ENCODE measurements at places on chromosomes 12 and 14.

DNA sequence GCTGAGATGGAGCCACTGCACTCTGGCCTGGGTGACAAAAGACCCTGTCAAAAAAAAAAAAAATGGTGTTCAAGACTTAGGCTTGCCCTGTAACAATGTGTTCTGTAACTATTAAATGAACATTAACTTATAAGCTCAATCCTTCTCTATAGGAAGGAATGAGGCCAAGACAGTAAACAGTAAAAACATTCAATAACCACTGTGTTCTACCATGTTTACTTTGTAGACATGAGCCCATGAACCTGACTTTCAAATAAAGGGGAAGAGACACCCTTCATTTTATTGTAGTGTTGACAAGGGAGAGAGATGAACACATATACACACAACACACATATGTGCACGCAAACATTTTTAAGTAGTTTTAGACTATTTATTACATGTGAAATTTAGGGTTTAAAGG is 20.1 kb upstream of the RASSF3 start:
- DNase-seq = no peak

- DNase-seq = no peak
Observed at GRCh38 chr14:29637411-29637810, 290.2 kb downstream of the PRKD1 start.

GRCh38 chr12:10397296-10397695 is 7.5 kb upstream of the KLRK1 start:
- DNase-seq = no peak

DNA sequence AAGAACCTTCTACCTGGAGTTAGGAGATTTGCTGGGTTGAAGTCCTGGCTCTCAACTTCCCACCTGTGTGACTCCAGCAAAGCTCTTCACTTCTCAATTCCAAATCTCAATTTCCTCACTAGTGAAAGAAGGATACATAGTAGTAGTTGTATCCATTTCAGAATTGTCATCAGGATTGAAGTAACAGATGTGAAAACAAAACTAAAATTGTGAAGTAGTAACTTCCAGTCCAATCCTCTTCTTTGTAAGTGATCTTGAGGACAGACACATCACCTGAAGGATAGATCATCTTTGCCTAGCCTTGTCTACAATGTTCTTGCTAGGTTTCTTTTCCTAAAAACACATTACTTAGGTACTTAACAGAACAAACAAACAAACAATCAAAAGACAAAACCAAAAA is 1.2 kb upstream of the LRRK2 start:
- no peak for DNase-seq

- DNase-seq = no peak
Observed at GRCh38 chr14:57866199-57866705, 360 bp upstream of the SLC35F4 start.

DNA sequence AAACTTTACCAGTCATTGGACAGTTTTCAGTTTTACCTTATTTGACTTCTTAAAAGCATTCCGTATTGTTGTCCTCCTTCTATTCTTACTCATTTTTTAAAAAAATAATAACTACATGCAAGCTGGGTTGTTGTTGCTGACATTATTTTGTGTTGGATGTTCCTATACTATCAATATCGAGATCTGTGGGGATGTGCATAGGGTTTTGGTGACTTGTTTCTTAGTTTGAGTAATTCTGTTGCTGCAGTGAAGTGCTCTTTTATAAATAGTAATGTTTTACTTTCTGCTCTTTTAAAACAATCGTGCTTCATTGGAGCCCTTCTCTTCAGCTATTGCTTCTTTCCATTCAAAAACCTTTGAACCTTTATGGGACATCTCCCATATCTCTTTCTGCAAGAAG is 79.4 kb downstream of the METTL25 start:
- no peak for DNase-seq

GRCh38 chr14:49970474-49971147 is 77.7 kb downstream of the ARF6 start:
- no peak for DNase-seq

GRCh38 chr14:103204852-103205540 is 81.7 kb downstream of the TNFAIP2 start:
- DNase-seq = no peak

DNA sequence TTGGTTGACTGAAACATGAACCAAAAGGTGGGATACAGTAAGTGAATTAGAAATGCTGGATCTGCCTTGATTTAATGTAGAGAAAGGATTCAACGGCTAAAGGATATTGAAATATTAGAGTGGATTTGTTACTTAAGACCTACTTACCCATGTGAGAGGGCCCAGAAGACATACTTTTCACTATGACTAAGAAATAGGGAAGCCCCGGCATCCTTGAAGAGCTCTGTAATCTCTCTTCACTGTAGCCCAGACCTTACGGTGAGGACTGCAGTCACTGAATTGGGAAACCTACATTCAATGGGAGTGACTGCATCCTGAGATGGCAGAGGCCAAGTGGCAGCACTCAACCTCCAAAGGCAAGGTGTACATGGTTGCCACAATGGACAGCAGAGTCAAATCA is 52.5 kb downstream of the KANSL2 start:
- DNase-seq = no peak

- DNase-seq = no peak
Observed at GRCh38 chr14:54579621-54580020, 12.7 kb downstream of the SAMD4A start.

DNA sequence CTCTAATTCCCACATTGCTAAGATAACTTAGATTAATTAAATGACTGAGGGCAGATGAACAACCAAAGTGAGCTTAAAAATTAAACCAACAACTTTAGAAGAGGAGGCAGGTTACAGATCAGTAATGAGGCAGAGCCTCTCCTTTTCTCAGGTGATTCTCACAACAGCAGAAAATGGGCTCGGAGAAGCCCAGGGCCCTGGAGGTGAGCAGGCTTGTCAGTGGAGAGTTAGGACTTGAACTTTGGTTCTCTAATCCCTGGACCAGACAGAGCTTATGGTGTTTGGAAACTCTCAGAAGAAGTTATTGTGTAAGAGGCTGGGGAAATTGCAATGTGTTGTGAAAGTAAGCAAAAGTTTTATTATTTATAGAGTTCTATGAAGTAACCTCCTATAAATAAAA is 2.8 kb downstream of the TRHDE start:
- DNase-seq = no peak

GRCh38 chr12:54700301-54700700 is 52.1 kb upstream of the DCD start:
- no peak for DNase-seq

GRCh38 chr12:41407232-41407799 is 219.2 kb downstream of the PDZRN4 start:
- no peak for DNase-seq

GRCh38 chr14:75222208-75222701 is 45.8 kb upstream of the TMED10 start:
- DNase-seq = no peak

DNA sequence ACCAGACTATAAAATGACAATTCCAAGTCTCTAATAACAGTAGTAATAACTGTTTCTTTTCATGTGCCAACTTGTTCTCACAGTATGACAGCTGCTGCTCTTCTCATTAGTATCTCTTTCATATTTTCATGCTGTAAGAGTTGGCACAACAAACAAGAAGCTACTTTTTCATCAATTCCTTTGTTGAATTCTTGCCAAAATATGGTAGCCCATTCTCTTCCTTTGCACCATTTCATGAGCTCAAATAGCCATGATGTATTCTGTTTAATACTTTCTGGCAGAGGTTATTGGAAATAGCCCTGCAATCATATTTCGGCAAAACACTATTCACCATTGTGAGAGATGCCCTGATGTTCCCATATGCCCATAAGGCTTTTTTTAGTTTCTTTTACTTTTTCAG is 1100.7 kb downstream of the TRHDE start:
- no peak for DNase-seq

GRCh38 chr12:32477714-32478113 is 78.4 kb downstream of the FGD4 start:
- no peak for DNase-seq

DNA sequence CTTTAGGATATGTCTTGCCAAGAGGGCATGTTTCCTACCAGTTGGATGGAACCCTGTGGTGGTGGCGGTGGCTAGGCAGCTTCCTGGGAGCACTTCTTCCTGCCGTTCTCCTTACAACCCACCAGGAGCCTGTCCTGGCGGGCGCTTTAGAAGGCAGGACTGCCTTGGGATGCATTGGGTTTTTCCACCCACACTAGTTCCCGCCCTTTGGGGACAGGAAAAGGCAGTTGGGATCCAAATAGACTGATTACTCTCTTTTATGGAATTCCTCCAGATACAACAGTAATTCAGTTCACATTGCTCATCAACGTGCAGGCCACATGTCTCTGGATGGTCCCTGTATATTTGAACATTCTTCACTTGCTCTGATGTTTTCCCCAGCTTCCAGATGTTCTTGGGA is 305.7 kb upstream of the SSTR1 start:
- no peak for DNase-seq

DNA sequence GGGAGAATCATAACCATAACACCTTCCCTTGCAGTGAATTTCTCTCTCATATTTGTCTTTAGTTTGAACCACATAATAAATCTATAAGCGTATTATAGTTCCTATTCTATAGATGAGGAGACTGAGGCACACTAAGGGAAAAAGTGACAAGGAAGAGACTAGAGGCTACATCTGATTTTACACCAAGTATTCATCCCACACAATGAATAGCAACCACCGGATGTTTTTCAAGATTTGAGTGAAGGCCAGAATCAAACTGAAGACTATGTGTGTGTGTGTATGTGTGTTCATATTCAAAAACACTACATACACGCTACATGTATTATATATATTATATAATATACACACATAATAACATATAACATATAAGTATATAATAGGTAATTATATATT is 4.7 kb downstream of the ASB2 start:
- no peak for DNase-seq

- DNase-seq = no peak
Observed at GRCh38 chr12:13602172-13602571, 379.2 kb downstream of the GRIN2B start.

GRCh38 chr12:11040162-11040561 is 9.0 kb upstream of the TAS2R31 start:
- no peak for DNase-seq

- no peak for DNase-seq
Observed at GRCh38 chr14:76326918-76327689, 48.8 kb upstream of the ESRRB start.

DNA sequence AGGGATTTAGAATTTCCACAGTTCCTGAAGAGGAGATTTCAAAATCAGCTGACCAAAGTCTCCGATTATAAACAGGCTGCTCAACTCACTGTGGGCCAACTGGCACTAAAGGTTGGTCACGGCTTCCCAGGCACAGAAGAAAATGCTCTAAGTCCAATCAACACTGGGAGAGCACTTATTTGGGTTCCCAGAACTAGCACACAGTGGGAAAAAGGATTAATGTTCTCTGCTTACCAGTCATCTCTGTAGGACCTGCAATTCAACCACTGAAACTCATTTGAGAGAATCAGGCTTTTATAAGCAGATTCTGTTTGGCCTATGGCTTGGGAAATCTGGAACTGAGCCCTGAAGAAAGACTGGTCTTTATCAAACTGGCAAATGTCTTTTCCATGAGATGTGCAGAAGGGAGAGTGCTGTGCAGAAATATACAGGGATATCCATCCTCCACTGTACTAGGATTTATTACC is 49.4 kb downstream of the ABCC9 start:
- no peak for DNase-seq

GRCh38 chr14:97712471-97712870 is 915.3 kb downstream of the VRK1 start:
- DNase-seq = no peak

DNA sequence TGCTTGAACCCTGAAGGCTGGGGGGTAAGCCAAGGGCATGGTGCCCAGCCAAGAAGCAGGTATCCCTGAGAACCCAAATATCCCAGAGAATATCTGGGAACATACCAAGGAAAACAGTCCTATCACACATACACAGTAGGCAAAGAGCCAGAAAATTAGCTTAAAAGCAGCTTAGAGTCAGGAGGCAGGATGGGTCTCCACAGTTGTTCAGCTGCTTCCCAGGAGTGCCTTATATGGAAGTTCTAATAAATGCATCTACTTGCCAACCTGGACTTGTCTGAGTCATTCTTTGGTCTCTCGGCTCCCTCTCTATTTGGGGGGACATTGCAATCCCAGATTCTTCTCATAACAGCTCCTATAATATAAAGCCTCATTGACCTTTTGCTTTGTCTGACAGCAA is 9.0 kb upstream of the GPR135 start:
- no peak for DNase-seq

- DNase-seq = no peak
Observed at GRCh38 chr12:198705-199104, 15.3 kb downstream of the SLC6A12 start.

- DNase-seq = no peak
Observed at GRCh38 chr14:65709576-65709975, 297.0 kb downstream of the FUT8 start.

DNA sequence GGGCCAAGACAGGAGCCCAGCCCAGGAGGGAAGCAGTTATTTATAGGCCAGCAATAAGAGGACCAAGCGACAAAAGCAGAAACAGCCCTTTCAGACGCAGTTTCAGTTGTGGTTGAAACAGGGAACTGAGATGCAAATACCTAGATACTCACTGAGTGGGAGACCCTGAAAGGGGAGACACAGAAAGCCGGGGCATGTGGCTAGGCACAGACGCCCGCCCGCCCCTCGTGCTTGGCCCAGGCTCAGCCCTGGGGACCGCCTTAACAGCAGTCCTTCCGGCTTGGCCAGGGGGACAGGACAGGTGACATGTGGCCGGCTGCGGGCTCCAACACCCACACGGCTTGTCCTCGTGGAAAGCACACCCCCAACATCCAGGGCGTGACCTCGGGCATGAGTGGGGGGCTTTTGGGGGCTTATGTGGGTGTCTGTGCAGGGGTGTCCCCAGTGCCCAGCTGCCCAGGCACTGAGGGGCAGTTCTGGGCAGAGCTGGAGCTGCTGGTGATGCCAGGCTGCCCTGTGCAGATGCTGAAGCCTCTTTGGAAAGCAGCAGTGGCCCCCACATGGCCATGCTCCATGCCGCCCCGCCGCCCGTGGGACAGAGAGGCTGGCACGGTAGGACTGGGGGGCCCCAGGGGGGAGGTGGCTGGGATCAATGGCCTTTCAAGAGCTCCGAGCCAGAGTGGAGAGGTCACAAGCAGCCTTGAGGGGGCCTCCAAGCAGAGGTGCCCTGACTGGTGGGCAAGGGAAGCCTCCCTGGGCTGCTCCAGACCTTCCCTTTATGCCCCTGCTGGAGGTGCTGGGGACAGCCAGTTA is 2.1 kb downstream of the PLD4 start:
- no peak for DNase-seq

GRCh38 chr14:56975521-56975920 is 165.2 kb upstream of the OTX2 start:
- no peak for DNase-seq

DNA sequence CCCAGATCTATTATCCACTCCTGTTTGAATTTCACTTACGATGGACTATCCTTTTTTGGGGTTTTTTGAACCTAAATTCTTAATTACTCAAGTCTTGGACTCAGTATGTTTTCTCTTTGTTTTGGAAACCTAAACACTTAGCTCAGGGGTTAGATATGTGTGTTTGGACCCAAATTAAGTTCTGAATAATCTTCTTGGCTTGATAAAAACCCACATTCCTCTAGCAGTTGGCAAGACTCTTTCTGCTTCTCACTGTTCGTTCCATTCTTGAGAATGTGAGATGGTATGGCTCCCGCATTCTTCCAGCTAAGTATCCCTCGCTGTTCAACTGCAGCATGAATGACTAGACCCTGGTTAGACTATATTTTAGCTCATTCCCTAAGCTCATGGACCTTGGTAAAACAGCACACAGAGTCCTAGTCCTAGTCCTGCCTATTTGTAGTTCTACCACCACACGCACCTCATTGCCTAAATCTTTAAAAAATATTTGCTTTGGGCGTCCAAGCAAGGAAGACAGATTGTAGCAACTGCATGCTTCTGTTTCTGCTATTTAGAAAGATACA is 860.0 kb downstream of the RPS29 start:
- DNase-seq = no peak

All from NCI-H1436 treated with DMSO at 0.1 percent for 48 hours (cell line).